ENCODE measurements at places on chromosomes 1 and 21. TPM values are rescaled to one million over a fixed set of nuclear protein-coding genes. Genes with fewer than 3 reads are reported as not detected.

DMBX1 gene
- not detected for total RNA-seq

SLC16A4 gene
- 0.92 TPM for total RNA-seq

ATG4C gene
- 6.6 TPM for total RNA-seq

CPTP gene
- total RNA-seq = 14.8 TPM

LSM10 gene
- total RNA-seq = 13.9 TPM

NECTIN4 gene
- 6.7 TPM for total RNA-seq

C1QTNF12 gene
- total RNA-seq = 1.7 TPM

GRCh38 chr1:246784621-246785493 lies 60.6 kb downstream of the SCCPDH start:
- no peak for DNase-seq
- H3K27me3 ChIP-seq = no peaks in the 10 kb centered on the region
- no peak overlapping the region for H3K27ac ChIP-seq
- no peaks in the 10 kb centered on the region for H3K4me1 ChIP-seq

GRCh38 chr21:44423941-44424607 lies 31.2 kb upstream of the LRRC3 start:
- no peak overlapping the region for H3K27ac ChIP-seq
- no peaks in the 10 kb centered on the region for H3K4me1 ChIP-seq
- H3K36me3 ChIP-seq = no peaks in the 10 kb centered on the region
- DNase-seq = no peak

- no peak for DNase-seq
- no peaks in the 10 kb centered on the region for H3K27me3 ChIP-seq
Measured at GRCh38 chr1:208243527-208243966, 637 bp downstream of the PLXNA2 start.

DNA sequence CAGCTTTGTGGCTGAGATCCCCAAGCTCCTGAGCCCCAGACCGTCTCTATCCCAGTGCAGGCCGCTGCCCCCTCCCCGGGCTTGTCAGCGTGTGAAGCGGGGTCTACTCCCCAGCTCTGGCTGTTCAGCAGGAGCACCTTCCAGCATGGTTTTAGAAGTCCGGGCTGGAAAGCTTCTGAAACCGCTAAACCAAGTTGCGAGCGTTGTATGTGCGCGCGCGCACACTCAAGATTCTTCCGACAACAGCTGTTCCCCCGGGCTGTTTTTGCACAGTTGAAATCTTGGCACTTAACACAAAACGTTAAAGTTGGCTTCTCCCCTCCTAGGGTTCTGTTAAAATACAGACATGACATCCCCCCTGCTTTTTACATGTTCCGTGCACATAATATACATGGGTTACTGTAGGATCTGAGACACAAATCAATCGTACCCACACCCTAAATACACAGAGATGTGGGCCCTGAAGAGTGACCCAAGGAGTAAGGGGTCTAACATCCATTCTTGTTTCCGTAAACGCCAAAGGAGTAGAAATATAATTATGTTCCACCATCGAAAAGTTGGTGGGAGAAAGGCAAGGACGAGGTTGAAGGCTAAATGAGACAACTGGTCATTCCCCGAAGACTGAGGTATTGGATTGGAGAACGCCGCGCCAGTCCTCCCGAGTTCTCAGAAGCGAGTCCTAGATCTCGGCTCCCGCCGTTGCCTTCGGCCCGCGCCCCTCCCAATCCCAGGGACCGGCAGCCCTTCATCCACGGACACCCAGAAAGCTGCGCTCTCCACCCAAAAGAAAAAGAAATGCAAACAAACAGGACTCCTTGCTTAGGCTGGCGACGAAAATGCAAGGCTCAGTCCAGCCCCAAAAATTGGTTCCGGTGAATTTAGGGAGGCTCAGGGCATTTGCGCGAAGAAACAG lies 1.3 kb downstream of the TBX15 start:
- H3K36me3 ChIP-seq = no peaks in the 10 kb centered on the region
- no peak overlapping the region for H3K27ac ChIP-seq
- peaks cover 4% of the 10 kb centered on the region for H3K27me3 ChIP-seq
- H3K4me1 ChIP-seq = no peaks in the 10 kb centered on the region
